ENCODE measurements at places on chromosomes 13 and 19.

GRCh38 chr13:23025864-23026608 lies 154.7 kb upstream of the SGCG start:
- DNase-seq = no peak

GRCh38 chr13:74067818-74068217 lies 66.4 kb downstream of the KLF12 start:
- no peak for DNase-seq

DNA sequence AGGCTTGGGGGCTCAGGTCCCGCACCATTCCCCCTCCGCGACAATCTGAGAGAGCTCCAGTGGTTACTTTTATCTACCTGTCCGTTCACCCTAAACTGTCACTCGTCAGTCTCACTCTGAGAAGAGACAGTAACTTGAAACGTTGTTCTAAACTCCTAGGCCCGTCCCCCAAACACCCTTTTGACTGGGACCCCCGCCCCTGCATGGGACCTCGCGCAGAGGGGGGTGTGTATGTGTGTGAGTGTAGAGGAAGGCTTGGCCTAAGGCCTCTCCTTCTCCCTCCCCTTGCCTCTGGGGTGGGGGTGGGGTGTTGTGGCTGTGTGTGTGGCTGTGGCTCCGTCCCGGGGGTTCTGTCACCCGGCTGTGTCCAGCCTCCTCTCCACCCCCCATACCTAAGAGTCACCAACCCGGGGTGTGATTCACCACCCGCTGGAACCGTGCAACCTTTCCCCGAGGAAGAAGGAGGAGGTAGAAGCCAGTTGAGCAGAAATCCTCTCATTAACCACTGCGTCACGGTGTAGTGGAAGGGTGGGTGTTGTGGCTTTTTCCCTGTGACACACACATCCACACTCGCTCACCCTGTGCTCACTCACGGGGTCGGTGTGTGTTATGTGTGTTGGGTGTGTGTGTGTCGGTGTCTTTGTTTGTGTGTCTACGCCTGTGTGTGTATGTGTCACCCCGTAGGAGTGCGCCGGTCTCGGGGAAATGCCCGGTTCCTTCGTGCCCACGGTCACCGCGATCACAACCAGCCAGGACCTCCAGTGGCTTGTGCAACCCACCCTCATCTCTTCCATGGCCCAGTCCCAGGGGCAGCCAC lies 2.4 kb downstream of the FOSB start:
- no peak for DNase-seq

DNA sequence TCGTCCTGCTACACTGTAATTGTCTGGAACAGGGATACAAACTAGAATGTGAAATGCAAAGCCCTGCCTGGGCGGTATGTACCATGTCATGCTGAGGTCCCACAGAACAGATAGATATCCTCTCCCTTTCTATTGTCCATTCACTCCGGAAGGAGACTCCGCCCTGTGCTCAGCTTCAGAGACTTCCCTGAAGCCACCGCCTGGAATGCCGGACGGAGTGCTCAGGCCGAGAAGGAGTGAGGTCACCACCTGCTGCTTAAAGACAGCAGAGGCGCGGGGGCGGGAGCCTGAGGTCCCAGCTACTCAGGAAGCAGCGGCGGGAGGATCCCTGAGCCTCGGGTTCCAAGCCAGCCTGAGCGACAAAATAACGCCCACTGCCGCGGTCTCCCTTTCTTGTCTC lies 890 bp upstream of the ZNF611 start:
- no peak for DNase-seq

DNA sequence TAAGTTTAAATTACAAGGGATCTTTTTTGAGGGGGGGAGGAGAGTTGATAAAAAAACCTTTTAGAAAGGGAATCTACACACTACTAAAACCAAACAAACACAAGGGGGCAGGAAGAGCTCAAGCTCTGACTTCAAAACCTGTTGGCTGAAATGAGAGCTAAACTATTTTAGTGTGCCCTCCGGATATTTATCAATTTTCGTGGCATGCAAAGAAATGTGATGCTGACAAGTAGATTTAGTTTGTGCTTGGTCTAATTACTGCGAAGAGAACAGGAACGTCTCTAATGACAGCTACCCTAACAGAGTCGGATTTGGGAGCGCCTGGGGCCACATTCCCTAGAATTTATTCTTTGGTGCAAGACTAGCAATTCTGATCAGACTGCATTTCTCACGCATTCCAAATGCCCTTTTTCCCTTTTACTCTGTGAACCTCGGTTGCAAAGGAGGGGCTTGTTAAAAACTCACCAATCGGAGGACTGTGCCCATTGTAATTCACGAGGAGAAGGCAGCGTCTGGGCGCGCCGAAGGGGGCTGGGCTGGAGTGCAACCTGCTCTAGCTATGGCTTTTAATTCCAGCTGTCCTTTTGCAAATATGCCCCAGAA lies 802 bp upstream of the FREM2 start:
- no peak for DNase-seq

DNA sequence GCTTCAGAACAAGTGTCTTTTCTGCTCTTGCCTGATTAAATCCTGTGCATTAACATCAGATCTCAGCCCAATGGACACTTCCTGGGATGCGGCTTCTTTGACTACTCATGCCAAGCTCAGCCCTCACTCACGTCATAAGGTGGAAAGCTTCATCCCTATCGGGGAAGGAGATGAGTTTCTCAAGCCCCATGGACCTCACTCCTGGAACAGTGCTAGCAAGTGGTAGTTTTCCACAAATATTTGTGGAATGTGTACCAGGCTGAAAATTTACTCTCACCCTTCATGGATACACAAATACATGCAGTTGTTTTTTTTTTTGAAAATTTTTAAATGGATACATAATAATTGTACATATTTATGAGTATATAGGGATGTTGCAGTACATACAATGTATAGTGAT lies 34.6 kb upstream of the FARP1 start:
- no peak for DNase-seq

DNA sequence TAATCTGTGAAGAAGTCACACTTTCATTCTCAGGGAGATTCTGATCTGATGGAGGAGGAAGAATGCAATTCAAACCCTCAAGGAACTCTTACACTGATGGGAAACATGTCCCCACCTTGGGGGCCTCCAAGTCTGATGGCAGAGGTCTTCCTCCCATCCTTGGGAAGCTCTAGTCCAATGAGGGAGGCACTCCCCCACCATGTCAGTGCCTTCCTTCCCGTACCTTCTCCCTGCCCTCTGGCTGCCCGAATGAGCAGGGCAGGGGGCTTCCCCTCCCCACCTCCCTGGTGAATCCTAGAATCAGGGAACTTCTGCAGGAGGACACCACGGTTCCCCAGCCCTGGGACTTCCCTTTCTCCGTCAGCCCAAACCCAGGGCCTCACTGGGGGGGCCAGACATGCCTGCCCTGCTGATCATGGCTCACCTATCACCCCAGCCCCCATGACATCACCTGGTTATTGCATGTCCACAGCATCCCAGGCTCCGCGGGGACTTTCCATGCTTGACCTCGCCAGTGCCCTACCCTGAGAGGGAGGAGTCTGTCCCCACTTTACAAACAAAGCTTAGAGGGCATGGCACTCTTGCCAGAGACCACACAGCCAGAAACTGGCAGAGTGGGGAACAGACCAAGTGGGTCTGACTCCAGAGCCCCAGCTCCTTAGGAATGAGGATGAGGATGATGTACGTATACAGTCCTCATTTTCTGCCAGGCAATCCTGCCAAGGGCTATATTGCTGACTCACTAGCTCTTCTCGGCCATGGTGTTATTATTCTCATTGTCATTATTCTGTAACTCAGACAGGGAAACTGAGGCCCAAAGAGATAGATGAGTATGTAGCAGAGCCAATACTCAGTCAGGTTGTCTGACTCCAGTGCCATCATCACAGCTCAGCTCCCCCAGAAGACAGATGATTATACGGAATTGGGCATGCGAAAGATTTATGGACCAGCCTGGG lies 9.6 kb upstream of the BCL3 start:
- DNase-seq = no peak

DNA sequence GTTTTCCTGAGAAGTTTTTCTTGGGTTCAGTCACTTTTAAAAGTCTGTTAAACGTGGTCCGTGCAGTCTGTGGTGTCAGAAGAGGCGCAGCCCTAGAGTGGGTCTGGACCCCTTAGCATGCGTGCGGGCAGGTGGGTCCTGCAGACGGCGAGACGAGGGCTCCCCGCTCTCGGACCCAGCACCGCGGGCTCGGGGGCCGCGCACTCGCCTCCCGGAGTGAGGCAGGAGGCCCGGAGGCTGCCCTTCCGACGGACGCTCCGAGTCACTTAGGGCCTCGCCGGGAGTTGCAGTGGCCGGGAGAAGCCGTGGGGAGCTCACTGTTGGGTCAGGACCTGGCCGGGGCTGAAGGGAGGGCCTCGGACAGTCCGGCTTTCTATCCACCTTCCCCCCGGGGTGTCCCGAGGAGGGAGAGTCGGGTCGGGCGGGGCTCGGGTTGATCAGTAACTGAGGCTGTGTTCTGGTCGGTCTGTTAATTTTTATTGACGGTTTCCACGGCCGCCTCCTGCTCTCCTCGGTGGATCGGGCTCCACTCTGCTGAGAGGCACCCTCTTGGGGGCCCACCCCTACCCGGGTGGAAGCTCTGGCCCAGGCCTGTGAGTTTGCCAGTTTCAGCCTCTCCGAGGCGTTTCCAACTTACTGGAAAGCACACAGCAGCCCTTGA lies 1.3 kb downstream of the PTBP1 start:
- no peak for DNase-seq

DNA sequence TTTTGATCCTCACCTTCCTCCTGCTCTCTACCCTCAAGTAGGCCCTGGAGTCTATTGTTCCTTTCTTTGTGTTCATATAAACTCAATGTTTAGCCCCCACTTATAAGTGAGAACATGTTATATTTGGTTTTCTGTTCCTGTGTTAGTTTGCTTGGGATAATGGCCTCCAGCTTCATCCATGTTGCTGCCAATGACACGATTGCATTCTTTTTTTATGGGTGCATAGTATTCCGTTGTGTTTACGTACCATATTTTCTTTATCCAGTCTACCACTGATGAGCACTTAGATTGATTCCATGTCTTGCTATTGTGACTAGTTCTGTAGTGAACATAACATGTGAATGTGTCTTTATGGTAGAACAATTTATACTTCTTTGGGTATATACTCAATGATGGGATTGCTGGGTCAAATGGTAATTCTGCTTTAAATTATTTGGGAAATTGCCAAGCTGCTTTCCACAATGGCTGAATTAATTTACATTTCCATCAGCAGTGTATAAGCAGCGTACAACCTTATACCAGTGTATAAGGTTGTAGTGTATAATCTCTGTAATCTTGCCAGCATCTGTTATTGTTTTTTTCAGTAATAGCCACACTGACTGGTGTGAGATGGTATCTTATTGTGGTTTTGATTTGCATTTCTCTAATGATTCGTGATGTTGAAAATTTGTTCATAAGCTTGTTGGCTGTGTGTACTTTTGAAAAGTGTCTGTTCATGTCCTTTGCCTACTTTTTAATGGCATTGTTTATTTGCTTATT lies 288.9 kb downstream of the KCNRG start:
- DNase-seq = no peak

GRCh38 chr19:45553464-45553863 lies 31.1 kb downstream of the OPA3 start:
- DNase-seq = no peak

DNA sequence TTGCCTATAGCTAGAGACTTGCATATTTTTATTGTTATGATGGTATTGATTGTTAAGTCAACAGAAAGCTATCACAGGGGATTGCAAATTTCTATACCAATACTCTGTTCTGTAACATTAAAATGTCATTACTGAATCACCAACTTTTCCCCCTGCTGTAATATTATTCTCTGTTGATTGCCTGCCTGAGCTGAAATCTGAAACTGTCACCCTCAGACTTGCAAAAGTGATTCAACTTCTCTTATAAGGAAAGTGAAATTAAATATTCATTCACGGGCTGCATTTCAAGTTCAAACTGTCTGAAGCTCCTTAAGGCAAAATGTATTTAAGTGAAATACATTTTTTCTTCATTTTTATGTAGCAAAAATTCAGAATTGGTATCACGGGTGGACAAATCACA lies 723.2 kb downstream of the PCDH9 start:
- no peak for DNase-seq

DNA sequence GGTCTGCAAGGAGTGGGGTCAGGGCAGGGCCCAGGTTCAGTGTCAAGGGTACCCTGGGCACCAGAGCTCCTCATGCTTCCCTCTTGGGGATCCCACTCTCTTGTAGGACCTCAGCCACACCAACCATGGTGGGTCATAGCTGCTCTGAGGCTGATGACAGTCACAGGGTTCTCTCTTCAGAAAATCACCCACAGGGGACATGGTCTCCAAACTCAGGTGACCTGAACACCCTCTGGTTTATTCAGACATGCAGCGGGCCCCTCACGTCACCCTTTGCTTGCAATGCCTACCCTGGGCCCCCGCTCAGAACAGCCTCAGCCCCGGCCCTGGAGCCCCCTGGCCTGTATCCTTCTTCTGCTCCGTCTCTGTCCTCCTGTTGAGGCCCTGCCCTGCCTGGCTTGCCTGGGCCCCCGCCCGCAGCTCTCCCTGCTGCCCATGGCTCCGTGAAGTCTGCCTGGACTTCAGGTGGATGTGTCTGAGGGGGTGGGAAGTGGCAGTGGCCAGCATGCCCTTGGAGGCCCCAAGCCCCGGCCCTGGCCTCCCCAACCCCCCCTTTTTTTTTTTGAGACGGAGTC lies 20.4 kb downstream of the CHERP start:
- DNase-seq = no peak

DNA sequence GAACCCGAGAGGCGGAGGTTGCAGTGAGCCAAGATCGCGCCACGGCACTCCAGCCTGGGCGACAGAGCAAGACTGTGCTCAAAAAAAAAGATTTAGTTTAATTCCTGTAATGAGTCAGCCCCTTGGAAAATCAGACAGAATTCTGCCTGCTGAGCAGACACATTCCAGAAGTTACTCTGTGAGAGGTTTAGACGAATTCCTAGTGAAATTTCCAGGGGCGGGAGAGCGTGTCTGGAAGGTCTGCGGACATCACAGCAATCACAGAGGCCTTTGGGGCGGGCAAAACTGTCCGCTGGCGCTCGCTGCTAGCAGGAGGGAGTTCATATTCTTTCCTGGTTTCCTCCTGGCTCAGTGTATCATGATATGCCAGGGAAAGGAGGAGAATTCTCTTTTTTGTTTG lies 17.5 kb downstream of the MISP start:
- no peak for DNase-seq

GRCh38 chr13:40983725-40984667 lies 35.1 kb downstream of the ELF1 start:
- no peak for DNase-seq

- DNase-seq = no peak
Observed at GRCh38 chr19:29896802-29897201, 45.2 kb upstream of the URI1 start.

- DNase-seq = no peak
Observed at GRCh38 chr13:109207622-109208021, 578.2 kb downstream of the MYO16 start.

- no peak for DNase-seq
Observed at GRCh38 chr13:40777809-40778175, 6.8 kb upstream of the MRPS31 start.

- no peak for DNase-seq
Observed at GRCh38 chr13:94921181-94921580, 208.8 kb upstream of the SOX21 start.

DNA sequence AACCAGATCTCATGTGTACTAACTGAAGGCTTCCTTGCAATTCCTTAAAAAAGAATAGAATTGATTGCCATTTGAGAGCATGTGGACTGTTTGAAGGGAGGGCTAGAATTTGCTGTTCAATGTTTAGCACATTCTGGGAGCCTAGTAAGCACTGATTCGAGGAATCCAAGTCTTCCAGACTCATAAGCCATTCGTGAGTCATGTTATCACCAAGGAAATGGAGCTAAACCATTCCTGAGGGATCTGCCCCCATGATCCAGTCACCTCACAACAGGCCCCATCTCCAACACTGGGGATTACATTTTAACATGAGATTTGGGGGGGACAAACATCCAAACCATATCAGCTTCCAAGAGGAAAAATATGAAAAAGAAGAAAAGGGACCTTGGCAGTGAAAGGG lies 276.4 kb downstream of the KCNRG start:
- DNase-seq = no peak

Measured in stimulated activated CD4-positive, alpha-beta T cell treated with anti-CD3 and anti-CD28 coated beads, Interleukin-2, amount 100 ng/mL, for 4 hours (primary cell).